ENCODE measurements at places on chromosomes 16 and 17. TPM values are rescaled to one million over a fixed set of nuclear protein-coding genes. Genes with fewer than 3 reads are reported as not detected.
A peak's percentile ranks its signal among the peaks of the same experiment; 100 is the strongest.

DNA sequence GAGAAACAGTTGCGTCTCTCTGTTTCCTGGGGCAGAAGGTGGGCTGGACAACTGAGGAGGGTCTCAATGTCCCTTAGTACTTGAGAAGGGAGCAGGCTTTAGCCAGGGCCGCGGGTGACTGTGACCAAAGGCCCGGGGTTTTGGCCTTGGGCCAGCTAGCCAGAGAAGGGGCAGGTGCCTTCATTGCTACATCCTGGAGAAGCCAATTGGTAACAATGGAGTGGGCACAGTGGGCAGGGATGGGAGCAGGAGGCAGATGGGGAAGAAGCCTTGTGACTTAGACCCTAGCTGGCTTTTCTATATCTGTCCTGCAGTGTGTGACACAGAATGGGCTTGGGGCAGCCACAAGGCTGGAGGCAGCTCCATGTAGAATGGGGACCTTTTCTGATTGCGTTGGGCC is 46.0 kb downstream of the CLEC16A start:
- no peak overlapping the region for H3K4me3 ChIP-seq
- H3K27me3 ChIP-seq: no peaks in the 10 kb centered on the region
- H3K36me3 ChIP-seq: peaks cover 28% of the 10 kb centered on the region

- peaks cover 46% of the 10 kb centered on the region for H3K4me1 ChIP-seq
- peak; percentile 54 for DNase-seq
- H3K27ac ChIP-seq: peak overlapping the region; percentile 44
- no peaks in the 10 kb centered on the region for H3K36me3 ChIP-seq
Measured at GRCh38 chr17:29560316-29560715, 6.5 kb downstream of the ABHD15 start.

GRCh38 chr17:38697061-38697820 is 7.8 kb upstream of the MLLT6 start:
- peak overlapping the region; percentile 3 for H3K27ac ChIP-seq
- H3K4me3 ChIP-seq: no peak overlapping the region
- peaks cover 57% of the 10 kb centered on the region for H3K4me1 ChIP-seq
- H3K36me3 ChIP-seq: no peaks in the 10 kb centered on the region
- DNase-seq: no peak
- no peaks in the 10 kb centered on the region for H3K27me3 ChIP-seq

GRCh38 chr16:9094011-9094846 is 2.8 kb downstream of the HAPSTR1 start:
- H3K4me1 ChIP-seq: peaks cover 74% of the 10 kb centered on the region
- H3K36me3 ChIP-seq: peaks cover 6% of the 10 kb centered on the region
- H3K27me3 ChIP-seq: no peaks in the 10 kb centered on the region
- no peak for DNase-seq
- peak overlapping the region; percentile 99 for H3K27ac ChIP-seq

DNA sequence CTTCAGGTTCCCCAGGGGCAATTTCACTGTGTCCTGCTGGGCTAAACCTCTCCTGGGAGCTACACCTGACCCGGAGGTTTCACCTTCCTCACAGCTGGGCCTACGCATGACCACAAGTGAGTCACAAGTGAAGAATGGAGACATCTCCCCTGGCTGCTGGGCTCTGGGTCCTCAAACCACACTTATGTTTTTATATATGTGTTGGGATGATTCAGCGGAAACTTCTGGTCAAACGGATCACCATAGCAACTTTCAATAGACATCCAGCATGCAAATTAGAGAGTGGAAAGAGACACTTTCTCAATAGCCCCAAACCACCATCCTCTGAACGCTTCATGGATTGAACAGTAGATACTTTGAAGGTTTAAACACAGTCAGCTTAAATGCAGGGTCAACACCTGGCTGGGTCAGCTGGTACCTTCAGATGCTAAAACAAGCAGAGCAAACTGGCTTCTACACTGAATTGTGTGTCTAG is 28.0 kb upstream of the MAF start:
- no peaks in the 10 kb centered on the region for H3K4me1 ChIP-seq
- no peaks in the 10 kb centered on the region for H3K36me3 ChIP-seq
- H3K4me3 ChIP-seq: no peak overlapping the region
- H3K27me3 ChIP-seq: no peaks in the 10 kb centered on the region
- no peak overlapping the region for H3K27ac ChIP-seq
- DNase-seq: no peak

DNA sequence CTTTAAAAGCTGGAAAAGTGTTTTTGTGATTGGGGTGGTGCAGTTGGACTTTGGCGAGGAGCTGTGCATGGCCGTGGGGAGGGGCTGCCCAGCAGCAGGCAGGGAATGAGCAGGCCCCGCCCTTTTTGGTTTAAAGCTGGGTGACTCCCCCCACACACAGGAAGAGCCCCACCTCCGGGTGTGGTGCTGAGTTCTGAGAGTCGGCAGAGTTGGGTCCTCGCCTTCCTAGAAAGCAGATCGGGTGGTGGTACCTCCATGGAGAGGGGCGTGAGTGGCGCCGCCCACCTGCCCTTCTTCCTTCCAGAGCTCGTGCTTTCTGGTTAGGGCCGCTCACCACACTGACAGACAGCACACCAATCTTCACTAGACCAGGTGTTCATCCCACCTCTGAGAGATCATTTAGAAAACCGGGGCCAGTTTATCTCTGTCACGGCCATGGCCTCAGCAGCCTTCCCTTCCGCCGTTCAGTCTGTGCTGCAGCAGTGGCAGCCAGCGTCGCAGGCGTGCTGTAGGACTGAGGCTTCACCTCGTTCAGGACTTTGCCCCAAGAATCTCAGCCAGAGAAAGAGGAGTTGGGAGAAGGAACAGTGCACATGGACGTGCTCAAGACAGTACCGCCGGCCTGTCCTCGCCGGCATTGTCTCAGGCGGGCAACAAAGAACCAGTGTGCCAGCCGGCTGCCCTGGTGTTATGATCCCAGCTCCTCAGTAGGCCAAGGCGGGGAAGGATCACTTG is 144.0 kb upstream of the CHMP6 start:
- no peaks in the 10 kb centered on the region for H3K27me3 ChIP-seq
- H3K4me1 ChIP-seq: peaks cover 15% of the 10 kb centered on the region
- no peak overlapping the region for H3K4me3 ChIP-seq
- peak overlapping the region; percentile 14 for H3K27ac ChIP-seq

DNA sequence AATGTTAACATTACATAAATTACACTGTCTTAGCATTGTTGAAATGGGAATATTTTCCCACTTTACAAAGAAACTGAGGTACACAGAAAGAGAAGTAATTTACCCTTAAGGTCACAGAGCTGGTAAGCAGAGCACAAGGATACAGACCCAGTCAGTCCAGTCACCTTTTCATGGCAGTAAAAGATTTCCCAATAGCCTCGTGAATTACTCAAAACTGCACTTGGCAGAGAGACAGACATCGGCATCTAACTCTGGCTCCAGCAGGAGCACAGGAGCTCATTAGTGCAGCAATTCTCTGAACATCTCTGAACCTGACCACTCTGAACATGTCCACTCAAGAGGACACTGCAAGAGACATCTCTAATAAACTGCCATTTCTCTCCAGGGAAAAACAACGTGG is 3.1 kb downstream of the TEX2 start:
- no peak overlapping the region for H3K4me3 ChIP-seq
- H3K4me1 ChIP-seq: peaks cover 59% of the 10 kb centered on the region
- DNase-seq: no peak
- H3K36me3 ChIP-seq: no peaks in the 10 kb centered on the region
- H3K27me3 ChIP-seq: no peaks in the 10 kb centered on the region
- no peak overlapping the region for H3K27ac ChIP-seq

MGAT5B gene
- total RNA-seq: 0.42 TPM
